ENCODE measurements at places on chromosomes 2 and 18.

- DNase-seq, result no peak
These were observed 12.8 kb upstream of the MBP start for GRCh38 chr18:77145364-77145901.

DNA sequence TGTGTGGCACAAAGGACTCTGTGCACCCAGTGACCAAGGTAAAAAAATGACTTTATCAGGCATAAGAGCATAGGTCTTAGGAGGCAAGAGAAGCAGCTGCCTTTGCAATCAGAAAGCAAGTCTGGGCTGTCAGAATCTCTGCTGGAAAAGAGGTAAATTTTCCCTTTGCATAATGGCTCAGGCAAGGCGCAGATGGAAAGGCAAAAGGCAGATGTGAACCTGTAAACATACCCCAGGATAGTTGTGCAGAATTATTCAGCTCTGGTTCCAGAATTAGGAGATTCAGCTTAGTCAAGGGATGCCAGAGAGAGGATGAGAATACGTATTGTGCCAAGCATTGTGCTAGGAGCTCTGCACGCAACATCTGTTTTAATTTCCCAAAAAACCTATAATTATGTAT lies 258.7 kb downstream of the CLIP4 start:
- DNase-seq, result no peak

DNA sequence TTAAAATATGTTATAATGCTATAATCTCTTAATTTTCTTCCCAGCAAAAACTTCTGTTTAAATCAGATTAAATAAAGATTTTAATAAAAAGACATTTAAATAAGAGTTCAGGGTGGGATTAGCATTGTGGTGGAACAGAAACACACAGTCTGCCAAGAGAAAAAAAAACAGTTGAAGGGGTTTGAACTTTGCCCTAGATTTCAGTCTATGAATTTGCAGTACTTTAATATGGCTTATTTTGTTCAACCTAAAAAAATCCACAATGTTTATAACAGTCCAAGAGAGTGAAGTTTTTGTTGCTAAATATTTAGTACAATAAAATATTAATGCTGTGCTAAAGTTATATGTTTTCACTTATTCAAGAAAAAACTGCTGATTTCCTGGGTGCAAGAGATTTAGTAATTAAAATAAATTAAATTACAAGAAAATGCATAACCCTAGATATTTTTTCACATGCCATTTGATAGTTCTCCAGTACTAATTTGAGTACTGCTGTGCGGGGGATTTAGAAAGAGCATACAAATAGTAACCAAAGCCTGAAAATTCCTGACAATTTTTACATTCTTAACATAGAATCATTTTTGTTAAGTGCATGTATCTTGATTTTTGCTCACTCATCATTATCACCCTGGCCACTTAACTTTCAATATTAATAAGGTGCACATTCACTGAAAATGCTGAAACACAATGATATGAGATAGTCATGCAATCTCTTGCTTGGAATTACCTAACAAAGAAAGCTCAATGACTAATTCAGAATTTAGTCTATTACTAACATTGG lies 52.6 kb downstream of the SLC40A1 start:
- DNase-seq, result no peak

- no peak for DNase-seq
These were observed 2.0 kb downstream of the GMCL1 start for GRCh38 chr2:69831354-69831905.

DNA sequence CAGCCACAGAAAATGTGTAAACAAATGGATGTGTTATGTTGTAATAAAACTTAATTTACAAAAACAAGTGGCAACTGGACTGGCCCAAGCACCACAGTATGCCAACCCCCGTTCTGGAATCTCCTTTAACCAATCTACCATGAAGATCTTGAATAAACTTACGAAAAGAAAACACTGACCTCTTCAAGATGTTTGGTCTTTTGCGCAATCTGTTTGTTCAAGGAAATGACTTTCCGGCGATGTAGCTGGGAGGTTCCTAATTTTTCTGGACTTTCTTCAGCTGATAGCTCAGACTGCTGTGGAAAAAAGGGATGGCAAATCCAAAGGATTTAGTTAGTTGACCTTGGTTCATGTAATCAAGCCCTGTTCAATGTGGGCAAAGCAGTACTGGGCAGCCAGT lies 55.7 kb downstream of the CCDC93 start:
- no peak for DNase-seq

Measured in left lung (tissue), 14 donors.